ENCODE measurements at places on chromosomes 4 and X. TPM values are rescaled to one million over a fixed set of nuclear protein-coding genes. Genes with fewer than 3 reads are reported as not detected.
A peak's percentile ranks its signal among the peaks of the same experiment; 100 is the strongest.

DNA sequence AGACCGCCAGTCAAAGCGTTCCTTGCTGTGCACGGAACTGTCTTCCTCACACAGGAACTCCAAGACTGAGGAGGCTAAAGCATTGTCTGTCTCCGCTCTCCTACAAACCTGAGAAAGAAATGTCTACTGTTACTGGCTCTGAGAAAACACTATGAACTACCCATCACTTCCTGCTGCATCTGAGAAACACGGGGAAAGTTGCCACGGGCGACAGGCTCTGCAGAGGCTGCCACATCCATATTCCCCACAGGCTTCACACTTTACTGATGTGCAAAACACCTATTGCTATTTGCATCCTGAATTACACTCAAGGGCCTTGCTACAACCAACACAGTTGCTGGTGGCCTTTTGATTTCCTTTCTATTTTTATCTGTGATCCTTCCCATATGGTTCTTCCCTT is 59.0 kb downstream of the AFAP1 start:
- no peak overlapping the region for H3K4me3 ChIP-seq
- peak overlapping the region; percentile 69 for H3K27ac ChIP-seq
- DNase-seq, result no peak
- H3K4me1 ChIP-seq, result peaks cover 82% of the 10 kb centered on the region
- no peaks in the 10 kb centered on the region for H3K36me3 ChIP-seq

CLDN34 gene
- not detected for total RNA-seq

GRCh38 chr4:139530833-139531427 is 25.1 kb downstream of the SETD7 start:
- H3K36me3 ChIP-seq, result no peaks in the 10 kb centered on the region
- H3K4me3 ChIP-seq, result no peak overlapping the region
- no peaks in the 10 kb centered on the region for H3K27me3 ChIP-seq
- DNase-seq, result no peak

DNA sequence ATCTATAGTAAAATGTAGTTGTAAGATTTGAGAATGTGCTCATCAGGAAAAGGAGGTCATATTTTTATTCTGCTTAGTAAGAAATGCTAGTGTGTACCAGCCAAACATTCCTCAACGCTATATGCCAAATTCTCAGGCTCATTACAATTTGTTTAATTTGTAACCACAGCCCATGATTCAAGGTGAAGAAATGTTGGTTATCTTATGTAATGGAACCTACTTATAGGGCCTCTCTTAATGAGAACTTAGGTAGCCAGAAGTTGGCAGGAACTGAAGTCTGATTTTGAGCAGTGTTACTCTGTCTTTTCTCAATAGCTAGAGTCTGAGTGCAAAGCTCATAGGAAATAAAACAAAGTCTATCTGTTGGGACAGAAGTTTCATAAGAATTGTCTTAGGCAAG is 595.0 kb downstream of the GLUD2 start:
- no peaks in the 10 kb centered on the region for H3K36me3 ChIP-seq
- no peaks in the 10 kb centered on the region for H3K4me1 ChIP-seq
- H3K27ac ChIP-seq, result no peak overlapping the region
- H3K4me3 ChIP-seq, result no peak overlapping the region
- H3K27me3 ChIP-seq, result no peaks in the 10 kb centered on the region
- DNase-seq, result no peak

DNA sequence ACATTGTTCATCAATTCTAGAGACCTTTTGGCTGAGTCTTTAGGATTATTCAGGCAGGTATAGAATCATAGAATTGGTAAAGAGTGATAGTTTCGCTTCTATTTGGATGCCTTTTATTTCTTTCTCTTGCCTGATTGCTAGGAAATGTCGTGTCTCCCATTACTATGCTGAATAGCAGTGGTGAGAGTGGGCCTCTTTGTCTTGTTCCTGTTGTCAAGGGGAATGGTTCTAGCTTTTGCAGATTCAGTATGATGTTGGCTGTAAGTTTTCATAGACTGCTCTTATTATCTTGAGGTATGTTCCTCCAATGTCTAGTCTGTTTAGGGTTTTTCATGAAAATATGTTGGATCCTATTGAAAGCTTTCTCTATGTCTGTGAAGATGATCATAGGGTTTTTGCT is 200.2 kb upstream of the PABPC4L start:
- H3K4me1 ChIP-seq, result no peaks in the 10 kb centered on the region
- no peak overlapping the region for H3K27ac ChIP-seq
- no peaks in the 10 kb centered on the region for H3K27me3 ChIP-seq
- no peak overlapping the region for H3K4me3 ChIP-seq
- H3K36me3 ChIP-seq, result no peaks in the 10 kb centered on the region
- DNase-seq, result no peak

UBE2K gene
- 84.1 TPM for total RNA-seq

- no peak overlapping the region for H3K4me3 ChIP-seq
- no peaks in the 10 kb centered on the region for H3K36me3 ChIP-seq
- peak; percentile 5 for DNase-seq
- H3K27ac ChIP-seq, result no peak overlapping the region
- no peaks in the 10 kb centered on the region for H3K4me1 ChIP-seq
These were observed 122.9 kb downstream of the UBE2NL start for GRCh38 chrX:144006811-144007210.

GRCh38 chrX:101395789-101396188 is 5.0 kb downstream of the RPL36A start:
- peaks cover 14% of the 10 kb centered on the region for H3K36me3 ChIP-seq
- peaks cover 14% of the 10 kb centered on the region for H3K4me1 ChIP-seq
- no peaks in the 10 kb centered on the region for H3K27me3 ChIP-seq
- DNase-seq, result no peak
- no peak overlapping the region for H3K27ac ChIP-seq
- no peak overlapping the region for H3K4me3 ChIP-seq

DNA sequence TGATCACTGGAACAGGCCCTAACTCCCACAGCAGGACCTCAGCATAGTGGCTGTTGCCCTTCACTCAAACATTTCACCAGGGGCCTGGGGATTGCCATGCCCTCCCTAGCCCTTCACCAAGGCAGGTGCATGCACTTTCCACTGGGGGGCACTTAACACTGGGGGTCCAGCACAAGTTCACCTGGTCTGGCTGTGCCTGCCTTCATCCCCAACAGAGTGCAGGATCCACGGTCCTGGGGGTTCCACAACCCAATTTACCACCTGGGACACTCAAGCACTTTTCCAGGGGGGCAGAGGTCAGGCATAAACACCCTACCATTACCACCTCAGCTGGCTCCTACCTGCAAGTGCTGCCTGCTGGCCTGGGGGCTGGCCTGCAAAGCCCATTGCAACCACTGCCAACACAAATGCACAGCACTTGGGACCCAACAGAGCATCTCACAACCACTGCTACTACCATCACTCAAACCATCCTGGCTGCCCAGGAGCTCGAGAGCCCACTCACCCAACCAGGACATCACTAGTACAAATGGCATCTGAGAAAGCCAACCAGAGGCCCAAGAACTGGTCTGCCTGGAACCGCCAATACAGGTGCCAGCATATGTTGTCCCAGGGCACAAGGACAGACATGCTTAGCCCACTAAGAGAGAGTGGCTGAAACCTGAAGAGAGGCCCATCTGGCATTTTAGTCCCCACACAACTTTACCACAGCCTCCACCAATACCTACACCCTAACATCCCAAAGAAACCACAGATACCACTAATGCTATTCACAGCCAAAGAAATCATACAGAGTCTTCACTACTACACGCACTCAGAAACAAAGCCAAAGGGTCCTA is 43.1 kb downstream of the NAT8L start:
- H3K27ac ChIP-seq, result no peak overlapping the region
- H3K27me3 ChIP-seq, result no peaks in the 10 kb centered on the region
- H3K36me3 ChIP-seq, result no peaks in the 10 kb centered on the region
- no peak overlapping the region for H3K4me3 ChIP-seq
- no peaks in the 10 kb centered on the region for H3K4me1 ChIP-seq
- no peak for DNase-seq

IBSP gene
- total RNA-seq, result not detected

GRCh38 chr4:155114790-155115189 is 93.6 kb upstream of the NPY2R start:
- H3K36me3 ChIP-seq, result no peaks in the 10 kb centered on the region
- H3K4me3 ChIP-seq, result no peak overlapping the region
- DNase-seq, result no peak
- no peaks in the 10 kb centered on the region for H3K4me1 ChIP-seq

DNA sequence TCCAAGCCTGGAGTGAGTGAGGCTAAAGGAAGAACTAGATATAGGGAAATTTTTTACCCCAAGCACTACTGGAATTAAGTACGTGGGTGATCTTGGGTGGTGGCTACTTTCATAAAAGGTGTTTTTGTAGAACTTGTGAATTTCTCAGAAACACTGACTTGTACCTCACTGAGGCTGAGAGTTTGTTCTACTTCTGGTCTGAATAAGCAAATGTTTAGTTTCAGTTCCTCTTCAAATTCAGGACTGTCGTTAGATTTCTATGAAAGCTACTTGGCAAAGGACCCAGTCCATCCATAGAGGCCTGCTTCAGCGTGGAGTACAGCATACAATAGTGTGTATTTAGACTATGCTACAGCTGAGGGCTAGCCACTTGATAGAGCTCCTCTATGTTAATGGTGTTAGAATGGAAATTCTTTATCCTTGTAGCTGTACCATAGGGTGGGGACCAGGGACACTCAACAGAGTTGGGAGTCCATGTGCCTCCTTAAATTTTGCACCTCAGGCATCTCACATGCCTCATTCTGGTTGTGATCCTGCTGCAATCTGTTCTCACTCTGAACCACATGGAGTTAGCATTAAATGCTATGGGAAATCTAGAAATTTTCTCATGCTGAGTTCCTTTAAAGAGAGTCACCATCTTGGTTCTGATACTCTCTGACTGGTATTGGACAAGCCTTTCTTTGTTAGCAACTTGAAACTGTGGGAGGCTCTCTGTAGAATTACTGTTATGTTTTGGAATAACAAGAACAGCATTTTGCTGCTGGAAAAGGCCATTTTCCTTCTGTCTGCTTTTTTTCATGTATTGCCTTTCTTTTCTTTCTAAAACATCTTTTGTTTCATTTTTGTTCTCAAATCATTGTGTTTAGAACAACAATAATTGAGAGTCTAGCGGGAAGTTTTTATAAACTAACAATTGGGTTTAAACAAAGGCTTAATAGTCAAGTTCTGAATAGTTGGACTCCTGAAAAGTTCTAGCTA is 86.8 kb downstream of the PDGFRA start:
- H3K36me3 ChIP-seq, result no peaks in the 10 kb centered on the region
- no peaks in the 10 kb centered on the region for H3K4me1 ChIP-seq
- no peaks in the 10 kb centered on the region for H3K27me3 ChIP-seq

GRCh38 chr4:44578954-44579353 is 72.5 kb downstream of the YIPF7 start:
- H3K27me3 ChIP-seq, result no peaks in the 10 kb centered on the region
- H3K4me3 ChIP-seq, result no peak overlapping the region
- H3K4me1 ChIP-seq, result no peaks in the 10 kb centered on the region
- H3K36me3 ChIP-seq, result no peaks in the 10 kb centered on the region
- DNase-seq, result no peak

- H3K36me3 ChIP-seq, result no peaks in the 10 kb centered on the region
- H3K4me1 ChIP-seq, result no peaks in the 10 kb centered on the region
- no peak for DNase-seq
- H3K27ac ChIP-seq, result no peak overlapping the region
- H3K4me3 ChIP-seq, result no peak overlapping the region
These were observed 38.9 kb downstream of the IGFBP7 start for GRCh38 chr4:57071326-57071725.

DNA sequence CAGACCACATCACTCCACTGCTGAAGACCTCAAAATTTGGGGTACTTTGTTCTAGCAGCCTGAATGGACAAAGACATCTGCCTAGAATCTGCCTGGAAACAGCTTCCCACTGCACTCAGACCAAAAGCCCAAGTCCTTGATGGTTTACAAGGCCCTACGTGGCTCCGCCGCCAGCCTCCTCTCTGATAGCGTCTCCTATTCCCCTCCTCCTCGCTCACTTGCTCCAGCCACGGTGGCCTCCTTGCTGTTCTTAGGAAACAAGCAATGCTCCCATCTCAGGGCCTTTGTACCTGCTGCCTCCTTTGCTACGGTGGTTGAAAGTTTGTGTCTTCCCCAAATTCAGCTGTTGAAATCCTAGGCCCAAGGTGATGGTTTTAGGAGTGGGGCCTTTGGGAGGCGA is 34.7 kb upstream of the SORCS2 start:
- no peaks in the 10 kb centered on the region for H3K36me3 ChIP-seq
- DNase-seq, result no peak
- no peaks in the 10 kb centered on the region for H3K27me3 ChIP-seq
- no peaks in the 10 kb centered on the region for H3K4me1 ChIP-seq
- H3K27ac ChIP-seq, result no peak overlapping the region

PNCK gene
- 2.3 TPM for total RNA-seq

SPANXN4 gene
- total RNA-seq, result not detected

DNA sequence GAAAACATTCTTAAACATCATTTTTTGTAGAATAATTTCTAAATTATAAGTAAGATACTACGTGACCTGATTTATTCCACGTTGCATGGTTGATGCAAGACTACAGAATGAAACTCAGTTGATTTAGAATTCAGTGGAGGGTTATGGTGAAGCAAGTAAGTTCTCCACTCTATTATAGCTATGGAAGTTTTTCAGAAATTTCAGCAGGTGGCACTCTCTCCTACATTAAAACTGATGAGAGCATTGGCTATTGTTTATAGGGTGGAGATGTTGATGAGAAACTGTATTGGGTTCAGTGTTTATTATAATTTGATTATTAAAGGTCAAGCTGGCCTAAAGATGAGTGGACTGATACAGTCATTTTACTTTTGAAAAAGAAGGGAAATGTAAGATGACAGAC is 88.0 kb downstream of the FNIP2 start:
- no peaks in the 10 kb centered on the region for H3K4me1 ChIP-seq
- no peak overlapping the region for H3K27ac ChIP-seq
- no peaks in the 10 kb centered on the region for H3K36me3 ChIP-seq
- H3K4me3 ChIP-seq, result no peak overlapping the region
- no peaks in the 10 kb centered on the region for H3K27me3 ChIP-seq
- DNase-seq, result no peak

- no peaks in the 10 kb centered on the region for H3K27me3 ChIP-seq
- H3K4me1 ChIP-seq, result no peaks in the 10 kb centered on the region
- no peak overlapping the region for H3K27ac ChIP-seq
- no peaks in the 10 kb centered on the region for H3K36me3 ChIP-seq
These were observed 1.7 kb upstream of the USP53 start for GRCh38 chr4:119210775-119211174.

INPP4B gene
- total RNA-seq, result 4.5 TPM

GRCh38 chr4:69025999-69026387 is 70.3 kb upstream of the UGT2B7 start:
- H3K4me3 ChIP-seq, result no peak overlapping the region
- H3K36me3 ChIP-seq, result no peaks in the 10 kb centered on the region
- no peaks in the 10 kb centered on the region for H3K27me3 ChIP-seq
- DNase-seq, result no peak
- no peaks in the 10 kb centered on the region for H3K4me1 ChIP-seq

DNA sequence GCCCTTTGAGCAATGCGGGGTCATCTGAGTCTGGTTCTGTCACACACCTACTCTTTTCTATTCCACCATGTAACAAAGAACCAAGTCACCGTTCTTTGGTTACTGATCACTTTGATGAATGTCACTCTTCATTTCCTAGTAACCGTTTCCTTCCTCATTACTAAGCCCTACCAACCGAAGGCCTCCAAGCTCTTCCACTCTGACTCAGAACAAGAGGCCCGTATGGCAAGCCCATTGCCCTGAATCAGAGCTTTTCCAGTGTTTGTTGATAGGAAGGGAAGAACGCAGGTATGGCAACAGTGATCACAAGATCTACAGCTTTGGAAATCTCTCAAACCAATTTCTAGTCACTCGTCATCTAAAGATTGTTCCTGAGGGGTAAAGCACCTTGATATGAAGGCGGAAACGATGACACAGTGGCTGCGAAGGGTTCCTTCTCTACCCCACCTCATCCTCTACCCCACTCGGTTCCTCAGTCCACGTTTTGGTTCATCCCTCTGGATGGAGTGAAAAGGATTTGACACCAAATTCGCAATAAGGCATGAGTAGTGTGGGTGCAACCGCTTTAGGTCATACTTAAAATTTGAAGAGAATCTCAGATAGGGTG is 28.0 kb upstream of the CD40LG start:
- DNase-seq, result no peak
- no peak overlapping the region for H3K27ac ChIP-seq
- no peaks in the 10 kb centered on the region for H3K27me3 ChIP-seq
- H3K36me3 ChIP-seq, result no peaks in the 10 kb centered on the region
- H3K4me1 ChIP-seq, result no peaks in the 10 kb centered on the region

Measured in Panc1 (cell line).